Activated CD8-positive, alpha-beta memory T cell treated with anti-CD3 and anti-CD28 coated beads for 4 hours (primary cell): ENCODE measurements at places on chromosomes 16 and 17.

- DNase-seq, result no peak
These were observed 82.1 kb downstream of the OR1D5 start for GRCh38 chr17:2981325-2981724.

- DNase-seq, result no peak
These were observed 238.8 kb downstream of the ZNF423 start for GRCh38 chr16:49617016-49617629.

- DNase-seq, result no peak
These were observed 18.7 kb upstream of the SUPT4H1 start for GRCh38 chr17:58370716-58371115.

- DNase-seq, result no peak
These were observed 8.3 kb downstream of the ZNF629 start for GRCh38 chr16:30778549-30779244.

DNA sequence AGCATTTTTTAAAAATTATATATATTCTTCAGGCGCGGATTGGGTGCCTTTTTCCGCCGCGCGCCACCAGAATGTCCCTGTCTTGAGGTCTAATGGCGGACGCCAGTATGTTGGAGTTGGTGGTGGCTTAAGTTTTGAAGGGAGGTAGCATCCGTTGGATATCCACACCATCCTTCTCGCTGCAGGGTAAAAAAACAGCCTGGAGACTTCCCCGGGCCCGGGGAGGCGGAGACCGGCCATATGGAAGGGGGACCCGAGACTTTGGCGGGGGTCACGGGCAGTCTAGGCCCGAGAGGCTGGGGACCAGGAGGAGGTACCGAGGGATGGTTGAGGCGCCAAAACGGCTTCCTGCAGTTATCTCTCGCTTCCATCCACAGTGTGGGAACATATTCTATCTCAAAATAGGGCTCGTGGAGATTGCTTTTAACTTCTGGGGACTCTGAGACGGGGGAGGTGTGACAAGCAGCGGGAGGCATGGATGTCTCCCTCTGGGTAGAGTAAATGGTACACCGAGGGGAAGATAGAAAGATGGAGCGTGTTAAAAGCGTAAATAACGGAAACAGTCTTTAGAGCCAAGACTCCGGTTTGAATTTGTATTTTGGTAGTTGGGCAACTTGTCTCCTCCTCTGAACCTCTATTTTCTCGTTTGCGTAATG is at the start of gene SF3B3:
Gene SF3B3 (plus strand): TSS at position 74 of the 656 bp plus-strand sequence. CDS start 2,841 bp downstream, outside the sequence.
- peak; percentile 43 for DNase-seq

DNA sequence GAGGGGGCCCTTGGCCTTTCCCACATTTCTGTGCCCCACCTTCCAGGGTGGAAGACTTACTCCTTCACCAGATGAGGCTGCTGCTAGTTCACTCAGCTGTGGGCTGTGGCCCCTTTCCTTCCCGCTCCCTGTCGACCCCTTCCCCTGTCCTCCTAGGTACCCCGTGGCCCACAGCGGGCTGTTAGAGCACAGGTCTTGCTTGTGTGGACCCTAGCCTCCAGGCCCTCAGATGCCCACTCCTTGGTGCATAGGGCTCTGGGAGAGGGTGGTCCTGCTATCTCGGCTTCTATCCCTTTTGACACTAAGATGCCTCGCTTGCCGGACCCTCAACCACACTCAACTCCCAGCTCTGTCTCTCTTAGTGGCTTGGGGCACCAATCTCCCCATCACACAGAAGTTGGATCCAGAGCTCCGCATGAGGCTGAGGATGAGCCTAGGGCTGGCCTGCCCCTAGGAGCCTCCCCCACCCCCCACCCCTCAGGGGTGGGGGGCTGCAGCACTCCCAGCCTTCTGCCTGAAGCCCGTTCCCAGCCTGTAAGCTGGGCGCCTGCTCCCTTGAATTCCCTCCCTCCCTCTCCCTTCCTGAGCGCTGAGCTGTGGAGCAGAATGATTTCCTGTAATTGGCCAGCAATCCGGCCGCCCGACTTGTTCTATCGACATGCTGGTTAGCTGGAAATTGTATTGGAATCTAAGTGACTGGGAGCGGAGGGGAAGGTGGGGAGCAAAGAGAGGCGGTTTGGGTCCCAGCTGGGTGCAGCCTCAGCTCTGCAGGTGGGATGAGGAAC is 30.9 kb downstream of the DCAKD start:
- DNase-seq, result no peak

- no peak for DNase-seq
These were observed 36.2 kb downstream of the ABR start for GRCh38 chr17:1143573-1143972.

DNA sequence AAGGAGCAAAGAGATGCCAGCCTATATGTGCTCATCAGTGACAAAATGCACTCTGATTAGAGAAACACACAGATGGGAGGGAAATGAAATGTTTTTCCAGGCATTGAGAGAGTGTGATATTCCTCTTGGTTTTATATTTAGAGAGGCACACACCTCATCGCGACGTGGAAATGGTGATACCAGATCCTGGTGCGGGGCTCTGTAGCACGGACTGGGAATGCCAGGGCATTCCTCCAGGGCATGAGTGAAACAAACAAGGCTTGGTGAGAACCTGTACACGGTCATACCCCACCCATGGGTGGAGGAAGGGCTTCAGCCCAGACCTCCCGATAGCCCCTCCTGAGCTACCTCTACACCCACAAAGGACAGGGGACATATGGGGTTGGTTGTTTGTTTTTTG is 280.2 kb downstream of the C16orf95 start:
- DNase-seq, result no peak

GRCh38 chr17:4433515-4434031 is at the start of gene SPNS3:
SPNS3 (plus strand) TSS chr17:4433940; CDS start chr17:4433968, 28 bp downstream.
- DNase-seq, result peak; percentile 11

DNA sequence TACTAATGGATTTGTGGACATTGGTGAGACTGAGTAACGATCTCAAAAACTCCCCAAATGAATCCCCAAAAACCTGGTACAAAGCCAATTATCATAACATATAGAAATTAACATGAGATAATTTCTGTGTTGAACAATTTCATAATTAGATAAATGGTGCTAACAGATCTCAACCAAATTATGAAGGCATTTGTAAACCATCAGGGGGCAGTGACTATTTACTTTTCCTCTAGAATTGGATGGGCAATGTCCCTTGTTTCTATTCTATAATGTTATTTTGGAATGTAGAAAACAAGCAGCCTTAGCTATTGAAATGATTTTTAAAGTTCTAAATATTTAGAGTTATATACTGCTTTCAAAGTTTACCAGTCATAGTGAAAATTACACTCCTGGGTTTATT is 57.8 kb downstream of the MYH10 start:
- no peak for DNase-seq

GRCh38 chr16:50627419-50627818 is 53.7 kb downstream of the SNX20 start:
- DNase-seq, result peak; percentile 6

DNA sequence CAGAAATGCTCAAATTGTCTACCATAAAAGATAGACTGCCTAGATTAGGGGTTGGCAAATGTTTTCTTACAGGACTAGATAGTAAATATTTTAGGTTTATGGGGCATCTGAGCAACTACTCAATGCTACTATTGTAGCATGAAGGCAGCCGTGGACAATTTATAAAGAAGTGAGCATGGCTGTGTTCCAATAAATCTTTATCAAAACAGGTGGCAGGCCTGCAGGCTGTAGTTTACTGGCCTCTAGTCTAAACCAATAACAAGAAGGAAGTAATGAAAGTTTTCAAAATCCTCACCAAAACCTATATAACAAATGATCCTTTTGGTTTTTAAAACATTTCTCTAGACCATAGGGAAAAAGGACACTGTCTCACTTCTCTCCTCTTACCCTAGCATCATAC is 105.2 kb downstream of the PRKCB start:
- DNase-seq, result no peak

DNA sequence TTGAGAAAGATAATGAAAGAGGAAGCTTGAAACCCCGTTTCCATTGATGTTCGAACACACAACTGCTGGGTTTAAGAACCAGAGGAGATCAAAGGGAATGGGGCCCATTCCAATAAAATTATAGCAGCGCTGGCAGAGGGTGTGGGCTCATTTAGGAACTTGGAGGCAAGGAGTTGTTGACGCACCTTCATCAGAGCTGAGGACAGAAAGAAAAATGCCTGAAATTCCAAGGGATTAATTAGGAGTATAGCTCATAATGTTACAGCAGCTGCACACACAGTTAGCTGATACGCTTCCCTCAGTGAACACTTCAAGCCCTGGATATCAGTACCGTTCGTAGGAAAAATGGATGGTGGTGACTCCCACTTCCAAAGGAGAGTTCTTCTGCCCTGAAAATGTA is 127.2 kb downstream of the AXIN2 start:
- no peak for DNase-seq

GRCh38 chr17:75684249-75684648 is 17.1 kb downstream of the SAP30BP start:
- DNase-seq, result no peak

DNA sequence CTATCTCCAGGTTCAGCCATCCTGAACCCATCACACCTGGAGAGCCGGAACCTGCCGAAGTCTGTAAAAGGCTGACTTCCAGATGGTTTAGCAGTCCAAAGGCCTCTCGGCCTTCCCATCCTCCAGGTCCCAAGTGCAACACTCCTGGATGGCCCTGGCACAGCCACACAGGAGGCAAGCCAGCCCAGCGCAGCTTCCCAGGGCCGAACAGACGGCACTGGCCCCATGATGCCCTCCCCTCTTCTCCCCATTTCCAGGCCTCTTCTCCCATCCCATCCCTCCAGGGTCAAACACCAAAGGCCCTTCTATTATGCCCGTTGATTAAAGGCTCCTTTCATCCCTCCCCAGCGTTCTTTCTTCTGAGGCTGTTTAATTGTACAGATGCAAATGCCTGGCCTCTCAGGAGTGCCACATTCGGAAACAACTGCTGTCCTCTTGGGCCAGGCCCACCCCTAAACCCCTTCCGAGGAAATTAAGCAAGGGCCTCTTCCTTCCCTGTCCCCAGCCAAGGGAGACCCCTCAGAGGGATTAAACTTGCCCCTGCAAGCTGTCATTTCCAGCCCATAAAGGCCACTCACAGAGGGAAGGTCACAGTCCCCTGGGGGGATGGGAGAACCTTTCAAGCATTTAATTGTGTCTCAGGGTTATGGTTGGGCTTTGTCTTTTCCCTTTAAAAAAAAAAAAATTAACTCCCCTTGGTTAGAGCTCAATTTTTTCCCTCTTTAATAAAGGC is 30.8 kb downstream of the AXIN2 start:
- no peak for DNase-seq

- no peak for DNase-seq
These were observed 29.4 kb upstream of the SLC38A8 start for GRCh38 chr16:84072014-84072413.

DNA sequence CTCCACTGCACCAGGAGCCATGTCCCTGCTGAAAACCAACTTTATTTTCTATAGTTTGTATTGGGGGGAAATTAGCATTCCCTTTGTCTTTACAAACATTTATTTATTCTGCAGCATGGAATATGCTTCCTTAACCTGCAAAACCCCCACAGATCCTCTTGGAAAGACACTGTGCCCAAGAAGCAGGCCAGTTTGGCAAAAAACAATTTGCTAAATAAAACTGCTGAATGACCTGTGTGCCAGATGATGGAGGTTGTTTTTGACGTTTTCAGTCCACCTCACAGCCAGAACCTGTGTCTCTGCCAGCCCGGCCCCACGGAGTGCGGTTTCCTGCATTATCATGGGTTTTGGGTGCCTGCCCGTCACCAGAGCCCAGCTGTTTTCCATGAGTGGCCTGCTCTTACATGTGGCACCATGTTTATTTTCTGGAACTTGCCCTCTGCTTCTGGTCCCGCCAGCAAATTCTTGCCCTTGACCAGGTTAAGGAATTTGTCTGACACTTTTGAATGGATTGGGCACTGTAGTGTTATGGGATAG is 26.4 kb downstream of the ORC6 start:
- no peak for DNase-seq

- DNase-seq, result no peak
These were observed 18.1 kb downstream of the SPNS2 start for GRCh38 chr17:4516735-4517134.

DNA sequence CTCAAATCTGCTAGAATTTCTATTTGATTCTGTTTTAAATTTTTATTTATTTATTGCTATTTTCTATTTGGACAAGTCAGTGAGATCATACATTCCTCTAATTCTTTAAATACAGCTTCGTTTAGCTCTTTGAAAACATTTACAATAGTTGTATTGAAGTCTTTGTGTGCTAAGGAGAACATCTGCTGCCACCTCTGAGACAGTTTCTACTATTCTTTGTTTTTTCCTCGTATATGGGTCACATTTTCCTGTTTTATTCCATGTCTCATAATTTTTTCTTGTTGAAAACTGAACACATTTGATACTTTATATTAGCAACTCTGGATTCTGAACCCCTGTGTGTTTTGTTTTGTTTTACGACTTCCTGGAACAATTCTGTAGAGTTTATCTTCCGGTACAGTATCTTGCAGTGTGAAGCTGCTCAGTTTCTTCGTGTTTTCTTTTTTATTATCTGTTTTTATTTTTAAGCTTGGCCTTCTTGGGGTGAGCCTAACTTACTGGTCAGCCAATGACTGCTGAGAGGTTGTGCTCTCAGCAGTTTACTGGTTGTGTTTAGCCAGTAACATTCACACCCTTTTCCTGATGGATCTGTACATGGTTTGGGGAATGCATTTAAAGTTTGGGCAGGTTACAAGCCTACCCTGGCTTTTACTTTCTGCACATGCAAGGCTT is 99.0 kb downstream of the CA4 start:
- no peak for DNase-seq

DNA sequence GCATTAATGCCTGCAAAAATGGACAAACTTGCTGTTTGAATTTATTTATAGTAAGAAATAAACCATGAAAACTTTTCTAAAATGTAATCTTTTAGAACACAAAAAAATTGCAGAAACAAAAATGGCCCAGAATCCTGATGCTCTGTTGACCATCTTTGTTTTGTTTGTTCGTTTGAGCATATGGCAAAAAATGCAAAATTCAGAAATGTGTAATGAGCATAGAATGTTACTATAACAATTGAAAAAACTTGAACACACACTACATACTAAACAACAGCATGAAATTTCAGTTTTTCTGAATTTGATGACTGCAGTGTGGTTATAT is 1.1 kb upstream of the KPNA2 start:
- DNase-seq, result no peak

- DNase-seq, result no peak
These were observed 4.0 kb downstream of the MYBBP1A start for GRCh38 chr17:4551141-4551540.

DNA sequence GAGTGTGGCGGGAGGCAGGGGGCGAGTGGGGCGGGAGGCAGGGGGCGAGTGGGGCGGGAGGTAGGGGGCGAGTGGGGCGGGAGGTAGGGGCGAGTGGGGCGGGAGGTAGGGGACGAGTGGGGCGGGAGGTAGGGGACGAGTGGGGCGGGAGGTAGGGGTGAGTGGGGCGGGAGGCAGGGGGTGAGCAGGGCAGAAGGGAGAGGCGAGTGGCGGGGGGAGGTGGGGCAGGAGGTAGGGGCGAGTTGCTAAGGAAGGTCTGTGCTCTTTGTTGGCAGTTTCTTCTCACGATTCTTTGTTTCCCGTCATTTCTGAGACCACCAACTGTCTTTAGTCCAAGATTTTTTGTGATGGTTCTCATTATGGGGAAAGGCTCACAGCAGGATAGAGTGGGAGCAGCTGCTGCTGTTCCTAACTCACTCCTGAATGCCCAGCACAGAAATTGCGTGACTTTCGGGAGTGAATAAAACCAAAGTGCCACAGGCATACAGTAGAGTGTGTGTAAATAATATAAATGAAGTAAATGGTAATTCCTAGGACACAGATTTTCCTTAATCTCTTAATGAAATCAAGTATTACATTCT is 44.7 kb downstream of the COG7 start:
- DNase-seq, result no peak
